Right hindlimb (tissue), 1 donor: ENCODE measurements at places on chromosomes 1 and 21.

- DNase-seq: peak; percentile 50
Observed at GRCh38 chr1:196464480-196464941, 143.7 kb downstream of the KCNT2 start.

DNA sequence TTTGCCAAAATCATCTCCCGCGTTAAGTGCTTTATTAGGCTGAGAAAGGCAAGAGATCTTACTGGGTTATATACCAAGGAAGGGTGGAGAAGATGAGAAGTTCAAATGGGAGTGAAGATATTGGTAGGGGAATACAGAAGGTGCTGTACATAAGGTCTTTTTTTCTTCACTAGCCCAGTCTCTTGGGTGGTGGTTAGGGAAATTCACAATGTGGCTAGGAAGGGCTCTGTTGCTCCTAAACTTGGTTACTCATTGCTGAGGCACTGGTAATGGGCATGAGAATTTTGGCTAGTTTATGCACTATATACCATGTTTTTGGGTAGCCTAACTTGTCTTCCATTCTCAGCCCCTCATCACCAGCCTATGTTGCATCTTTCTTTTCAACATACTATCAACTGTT lies 50.6 kb downstream of the LHX4 start:
- DNase-seq: no peak

- DNase-seq: peak; percentile 43
Observed at GRCh38 chr1:65525266-65526048, 105.0 kb downstream of the LEPR start.

- DNase-seq: no peak
Observed at GRCh38 chr1:236692742-236693141, 6.4 kb downstream of the ACTN2 start.

GRCh38 chr1:247998811-247999210 lies 14.6 kb upstream of the OR2L5 start:
- DNase-seq: no peak

GRCh38 chr1:192945390-192946130 lies 113.6 kb downstream of the UCHL5 start:
- no peak for DNase-seq

DNA sequence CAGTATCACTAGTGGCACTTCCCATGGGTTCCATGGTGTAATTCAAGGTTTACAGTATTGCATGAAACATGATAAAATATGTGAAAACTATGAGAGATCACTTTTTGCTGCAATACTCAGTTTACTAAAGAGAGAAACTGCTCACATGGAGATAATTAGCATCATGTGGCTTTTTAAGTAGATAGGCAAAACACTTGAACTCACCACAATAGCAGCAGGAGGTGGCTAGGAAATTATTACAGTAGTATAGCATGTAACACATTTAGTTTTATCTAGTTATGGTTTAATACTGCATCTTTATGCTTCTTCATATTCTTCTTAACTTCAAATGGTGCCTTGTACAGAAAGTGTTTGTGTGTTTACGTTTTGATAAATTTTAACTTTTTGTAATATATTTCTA lies 698.5 kb upstream of the BRINP3 start:
- no peak for DNase-seq

DNA sequence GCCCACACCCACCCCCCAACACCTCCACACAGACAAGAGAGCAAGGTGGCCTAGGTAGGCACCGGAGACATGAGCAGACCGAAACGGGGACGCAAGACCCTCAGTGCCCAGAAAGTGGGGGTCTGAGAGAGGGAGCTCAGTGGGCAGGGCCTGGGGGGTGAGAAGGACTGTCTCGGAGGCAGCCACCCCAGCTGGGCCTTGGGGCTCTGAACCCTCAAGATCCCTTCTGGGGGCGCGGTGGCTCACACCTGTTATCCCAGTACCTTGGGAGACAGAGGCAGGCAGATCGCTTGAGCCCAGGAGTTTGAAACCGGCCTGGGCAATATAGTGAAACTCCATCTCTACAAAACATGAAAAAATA lies 9.1 kb upstream of the GNB1 start:
- DNase-seq: no peak

DNA sequence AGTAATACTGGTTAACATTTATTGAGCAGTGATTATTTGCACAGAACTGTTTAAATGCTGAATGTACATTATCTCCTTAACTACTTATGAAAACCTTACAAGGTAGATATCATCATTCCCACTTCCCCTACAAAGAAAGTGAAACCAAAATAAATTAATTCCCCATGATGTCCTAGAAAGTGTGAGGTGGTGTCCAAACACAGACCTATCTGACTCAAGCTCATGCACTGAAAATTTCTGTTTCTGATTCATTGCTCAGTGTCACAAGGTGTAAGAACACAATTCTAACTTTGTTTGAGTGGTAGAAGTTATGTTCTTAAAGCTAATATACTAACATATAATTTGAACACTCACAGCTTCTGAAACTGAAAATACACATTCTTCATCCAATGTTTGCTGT lies 178.7 kb downstream of the MRPL39 start:
- no peak for DNase-seq

GRCh38 chr1:36150296-36151133 lies 1.2 kb upstream of the TRAPPC3 start:
- DNase-seq: peak; percentile 93

- no peak for DNase-seq
Observed at GRCh38 chr1:21633992-21634805, 35.0 kb downstream of the RAP1GAP start.

- no peak for DNase-seq
Observed at GRCh38 chr1:81700728-81701470, 99.8 kb upstream of the ADGRL2 start.

DNA sequence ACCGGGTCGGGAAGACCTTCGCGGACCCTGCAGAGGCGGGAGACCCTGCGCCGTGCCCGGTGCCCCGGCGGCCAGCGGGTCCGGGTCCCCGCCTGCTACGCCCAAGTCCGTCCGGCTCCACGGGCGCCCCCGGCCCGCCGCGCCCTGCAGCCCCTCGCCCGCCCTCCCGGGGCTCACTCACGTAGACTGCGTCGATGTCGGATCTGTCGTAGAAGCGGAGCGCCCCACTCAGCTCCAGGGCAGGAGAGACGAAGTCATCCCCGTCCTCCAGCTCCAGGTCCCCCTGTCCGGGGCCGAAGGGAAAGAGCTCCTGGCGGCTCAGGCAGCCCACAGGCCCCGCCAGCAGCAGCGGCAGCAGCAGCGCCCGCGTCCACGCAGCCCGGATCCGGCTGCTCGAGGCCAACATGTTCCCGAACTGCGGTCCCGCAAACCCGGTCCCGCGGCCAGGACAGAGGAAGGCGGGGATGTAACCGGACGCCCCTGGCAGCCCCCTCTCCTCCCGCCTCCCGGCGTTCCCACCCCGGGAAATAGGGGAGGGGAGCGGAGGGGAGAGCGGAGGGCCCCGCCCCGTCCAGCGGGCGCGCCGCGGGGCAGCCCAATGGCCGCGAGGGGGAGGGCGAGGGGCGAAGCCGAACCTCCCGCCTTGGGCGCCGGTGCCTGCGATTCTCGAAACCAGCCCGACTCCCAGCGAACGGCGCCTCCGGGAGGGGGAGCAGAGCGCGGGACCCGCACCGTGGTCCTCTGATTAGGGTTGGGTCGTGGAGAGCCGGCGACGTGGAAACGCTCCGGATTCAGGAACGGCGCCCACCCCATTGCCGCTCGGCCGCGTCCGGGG lies at the start of gene NID1:
NID1 (minus strand) TSS at position 417 of the 835 bp plus-strand sequence; CDS start at position 406, 11 bp downstream.
- DNase-seq: peak; percentile 95

DNA sequence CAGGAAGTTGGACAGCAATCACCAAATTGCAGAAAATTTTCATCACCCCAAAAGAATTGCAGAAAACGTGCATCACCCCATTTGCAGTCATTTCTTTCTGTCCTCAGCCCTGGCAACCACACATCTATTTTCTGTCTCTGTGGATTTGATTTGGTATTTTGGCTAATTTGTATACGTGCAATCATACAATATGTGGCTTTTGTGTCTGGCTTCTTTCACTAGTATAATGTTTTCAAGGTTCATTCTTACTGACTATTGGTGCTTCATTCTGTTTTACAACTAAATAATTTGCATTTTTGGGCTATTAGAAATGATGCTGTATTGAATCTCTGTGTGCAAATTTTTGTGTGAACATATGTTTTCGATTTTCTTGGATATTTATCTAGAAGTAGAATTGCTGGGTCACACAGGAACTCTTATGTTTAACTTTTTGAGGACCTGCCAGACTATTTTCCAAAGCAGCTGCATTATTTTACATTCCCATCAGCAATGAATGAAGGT lies 24.8 kb upstream of the PRDM2 start:
- DNase-seq: no peak

DNA sequence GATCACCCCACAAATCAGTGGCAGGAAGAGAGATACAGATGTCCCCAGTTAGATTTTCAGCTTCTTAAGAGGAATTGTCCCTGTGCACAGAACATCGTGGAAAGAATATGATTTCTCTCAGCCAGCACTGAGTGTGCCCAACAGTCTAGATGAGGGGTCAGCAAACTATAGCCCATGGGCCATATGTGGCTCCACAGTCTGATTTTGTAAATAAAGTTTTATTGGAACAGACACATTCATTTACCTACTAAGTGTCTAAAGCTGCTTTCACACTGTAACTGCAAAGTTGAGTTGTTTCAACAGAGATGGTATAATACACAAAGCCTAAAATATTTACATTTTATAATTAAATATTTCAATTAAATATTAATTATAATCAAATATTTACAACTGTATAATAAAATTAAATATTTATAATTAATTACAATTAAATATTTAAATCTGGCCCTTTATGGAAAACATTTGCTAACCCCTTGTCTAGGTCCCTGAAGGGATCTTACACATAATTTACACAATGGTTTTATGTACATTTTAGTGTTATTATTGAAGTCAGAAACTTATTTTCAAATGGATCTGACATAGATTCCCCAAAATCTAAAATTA lies 407.6 kb downstream of the PTPRU start:
- no peak for DNase-seq
